Dermis blood vessel endothelial cell (primary cell): ENCODE measurements at places on chromosomes 11 and 22. TPM values are rescaled to one million over a fixed set of nuclear protein-coding genes. Genes with fewer than 3 reads are reported as not detected.

HEPHL1 gene
- total RNA-seq = not detected in 2 replicates

OR52A1 gene
- not detected in 2 replicates for total RNA-seq

KRTAP5-2 gene
- total RNA-seq = not detected in 2 replicates

CSRP3 gene
- not detected in 2 replicates for total RNA-seq

- no peak for DNase-seq
These were observed 58.3 kb upstream of the SORL1 start for GRCh38 chr11:121393855-121394254.

GRCh38 chr11:9017773-9018172 is 14.0 kb upstream of the NRIP3 start:
- DNase-seq = no peak
